Vagina (tissue), 2 donors: ENCODE measurements at places on chromosomes 4 and X.
A peak's percentile ranks its signal among the peaks of the same experiment; 100 is the strongest.

DNA sequence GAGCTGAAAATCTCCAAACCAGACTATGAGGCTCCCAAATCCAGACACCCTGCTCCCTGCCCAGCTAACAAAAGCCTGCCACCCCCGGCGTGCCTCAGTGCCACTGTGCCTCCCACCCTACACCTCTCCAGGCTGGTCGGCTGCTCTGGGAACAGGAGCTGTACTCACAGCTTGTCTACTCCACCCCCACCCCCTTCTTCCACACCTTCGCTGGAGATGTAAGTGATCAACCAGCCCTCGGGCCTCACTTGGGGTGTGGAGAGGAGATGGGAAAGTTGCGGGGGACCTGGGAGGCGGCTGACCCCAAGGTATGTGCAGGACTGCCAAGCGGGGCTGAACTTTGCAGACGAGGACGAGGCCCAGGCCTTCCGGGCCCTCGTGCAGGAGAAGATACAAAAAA, 1.8 kb downstream of the WAS start:
- no peaks in the 10 kb centered on the region for H3K4me1 ChIP-seq
- H3K27me3 ChIP-seq = no peaks in the 10 kb centered on the region
- no peak overlapping the region for H3K4me3 ChIP-seq
- no peak overlapping the region for H3K27ac ChIP-seq
- no peaks in the 10 kb centered on the region for H3K36me3 ChIP-seq
- DNase-seq = no peak

GRCh38 chr4:48639807-48640206, 140.3 kb downstream of the FRYL start:
- H3K4me3 ChIP-seq = no peak overlapping the region
- H3K36me3 ChIP-seq = no peaks in the 10 kb centered on the region
- H3K27ac ChIP-seq = no peak overlapping the region
- peaks cover 47% of the 10 kb centered on the region for H3K4me1 ChIP-seq

GRCh38 chr4:2803624-2804448, 11.0 kb downstream of the SH3BP2 start:
- no peak overlapping the region for H3K4me3 ChIP-seq
- H3K27me3 ChIP-seq = no peaks in the 10 kb centered on the region
- H3K4me1 ChIP-seq = peaks cover 91% of the 10 kb centered on the region
- no peak for DNase-seq

DNA sequence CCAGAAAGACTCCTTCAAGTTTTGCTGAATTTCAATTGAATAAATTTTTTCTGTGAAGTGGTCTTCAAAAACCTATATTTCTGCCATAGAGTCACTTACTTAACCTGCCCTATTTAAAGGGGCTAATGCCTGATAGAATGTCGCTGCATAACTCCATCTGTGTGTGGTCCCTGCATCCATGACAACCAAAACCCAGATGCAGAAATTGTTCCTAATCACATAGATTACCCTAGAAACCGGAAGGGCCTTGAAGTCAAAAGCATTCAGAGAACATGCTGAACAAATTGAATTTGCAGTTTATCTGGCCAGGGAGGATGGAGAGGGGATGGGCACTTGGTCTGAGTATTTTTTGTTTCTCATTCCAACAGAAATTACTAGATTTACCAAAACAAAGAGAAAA, 1.5 kb upstream of the PARM1 start:
- H3K36me3 ChIP-seq = no peaks in the 10 kb centered on the region
- no peak overlapping the region for H3K4me3 ChIP-seq
- no peak overlapping the region for H3K27ac ChIP-seq
- no peaks in the 10 kb centered on the region for H3K27me3 ChIP-seq
- no peak for DNase-seq

GRCh38 chr4:107689912-107690587, 30.0 kb downstream of the PAPSS1 start:
- H3K4me1 ChIP-seq = no peaks in the 10 kb centered on the region
- no peak for DNase-seq
- no peak overlapping the region for H3K4me3 ChIP-seq
- no peak overlapping the region for H3K27ac ChIP-seq
- H3K27me3 ChIP-seq = no peaks in the 10 kb centered on the region
- H3K36me3 ChIP-seq = no peaks in the 10 kb centered on the region

DNA sequence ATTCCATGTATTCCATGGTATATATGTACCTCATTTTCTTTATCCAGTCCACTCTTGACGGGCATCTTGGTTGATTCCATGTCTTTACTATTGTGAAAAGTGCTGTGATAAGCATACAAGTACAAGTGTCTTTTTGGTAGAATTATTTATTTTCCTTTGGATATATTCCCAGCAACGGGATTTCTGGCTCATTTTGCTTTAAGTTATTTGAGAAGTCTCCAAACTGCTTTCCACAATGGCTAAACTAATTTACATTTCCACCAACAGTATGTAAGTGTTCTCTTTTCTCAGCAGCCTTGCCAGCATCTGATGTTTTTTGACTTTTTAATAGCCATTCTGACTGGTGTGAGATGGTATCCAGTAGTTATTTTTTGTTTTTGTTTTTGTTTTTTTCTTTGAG, 17.6 kb upstream of the FAT4 start:
- H3K36me3 ChIP-seq = no peaks in the 10 kb centered on the region
- H3K4me1 ChIP-seq = no peaks in the 10 kb centered on the region
- no peak overlapping the region for H3K27ac ChIP-seq

DNA sequence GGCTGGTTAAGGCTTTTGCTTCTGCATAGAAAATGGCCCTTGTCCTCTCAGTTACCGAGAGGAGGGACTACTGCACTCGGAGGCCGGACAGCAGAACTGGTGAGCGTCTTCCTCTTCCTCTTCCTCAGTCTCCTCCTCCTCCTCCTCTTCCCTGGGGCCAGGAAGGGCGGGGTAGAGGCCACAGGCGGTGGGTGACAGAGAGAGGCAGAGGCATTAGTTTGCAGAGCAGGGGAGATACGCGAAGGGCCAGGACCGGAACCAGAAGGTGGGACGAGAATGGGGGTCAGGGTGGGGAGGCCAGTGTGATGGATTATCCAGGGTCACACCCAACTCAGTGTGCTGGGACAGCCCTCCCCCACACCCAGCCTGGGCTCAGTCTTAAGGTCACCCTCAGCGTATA, 14.5 kb downstream of the IQSEC2 start:
- DNase-seq = no peak
- H3K27me3 ChIP-seq = no peaks in the 10 kb centered on the region
- peak overlapping the region; percentile 24 for H3K27ac ChIP-seq
- no peak overlapping the region for H3K4me3 ChIP-seq

- no peak overlapping the region for H3K27ac ChIP-seq
- no peak for DNase-seq
- H3K4me1 ChIP-seq = no peaks in the 10 kb centered on the region
- no peak overlapping the region for H3K4me3 ChIP-seq
- no peaks in the 10 kb centered on the region for H3K36me3 ChIP-seq
Observed at GRCh38 chr4:152200511-152201333, 335.2 kb downstream of the FBXW7 start.
